Activated T-cell treated with anti-CD3 and anti-CD28 coated beads for 24 hours (primary cell): ENCODE measurements at places on chromosomes 6 and 20.

- no peak for DNase-seq
These were observed 72.3 kb downstream of the JARID2 start for GRCh38 chr6:15317934-15318902.

GRCh38 chr20:49290608-49291191 lies 12.8 kb upstream of the ZNFX1 start:
- DNase-seq = no peak

DNA sequence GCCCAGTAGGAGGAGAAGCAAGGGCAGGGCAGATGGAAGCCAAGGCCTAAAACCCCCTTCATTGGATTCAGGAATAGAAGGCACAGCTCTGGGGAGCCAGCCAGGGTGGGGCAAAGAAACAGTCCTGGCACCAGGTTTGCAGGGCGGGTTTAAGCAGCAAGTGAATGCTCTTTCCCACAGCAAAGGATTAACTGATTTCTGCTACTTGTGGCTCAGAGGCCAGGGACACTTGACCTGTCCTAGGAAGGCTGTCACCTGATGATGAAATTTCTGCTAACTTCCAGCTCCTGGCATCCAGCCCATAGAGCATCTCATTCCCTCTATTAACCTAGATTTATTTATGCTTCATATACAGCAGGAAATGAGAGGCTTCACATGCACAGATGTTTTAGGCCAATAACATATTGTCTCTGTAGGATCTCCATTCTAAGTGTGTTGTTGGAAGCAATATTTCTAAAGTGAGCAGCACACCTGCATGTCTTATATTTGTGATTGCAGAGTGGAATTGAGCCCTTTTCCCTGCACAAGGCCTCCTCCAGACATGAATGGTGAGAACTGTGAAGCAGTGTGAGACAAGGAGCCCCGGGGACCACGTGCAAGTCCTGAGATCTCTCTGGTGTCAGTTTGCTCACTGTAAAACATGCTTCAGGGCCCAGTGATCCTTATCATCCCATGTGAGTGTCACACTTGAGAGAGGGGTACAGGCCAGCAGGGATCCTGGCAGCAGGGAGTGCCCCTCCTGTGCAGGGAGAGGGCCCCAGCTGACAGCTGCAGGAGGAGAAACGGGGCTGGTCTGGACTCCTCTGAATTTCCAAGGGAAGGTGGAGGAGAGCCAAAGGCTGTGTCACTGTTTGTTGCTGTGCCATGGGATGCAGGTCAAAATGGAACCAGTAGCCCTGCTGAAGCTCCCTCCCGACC lies 41.1 kb upstream of the CST5 start:
- DNase-seq = no peak

GRCh38 chr20:1287787-1288569 lies 21.9 kb downstream of the SNPH start:
- no peak for DNase-seq

DNA sequence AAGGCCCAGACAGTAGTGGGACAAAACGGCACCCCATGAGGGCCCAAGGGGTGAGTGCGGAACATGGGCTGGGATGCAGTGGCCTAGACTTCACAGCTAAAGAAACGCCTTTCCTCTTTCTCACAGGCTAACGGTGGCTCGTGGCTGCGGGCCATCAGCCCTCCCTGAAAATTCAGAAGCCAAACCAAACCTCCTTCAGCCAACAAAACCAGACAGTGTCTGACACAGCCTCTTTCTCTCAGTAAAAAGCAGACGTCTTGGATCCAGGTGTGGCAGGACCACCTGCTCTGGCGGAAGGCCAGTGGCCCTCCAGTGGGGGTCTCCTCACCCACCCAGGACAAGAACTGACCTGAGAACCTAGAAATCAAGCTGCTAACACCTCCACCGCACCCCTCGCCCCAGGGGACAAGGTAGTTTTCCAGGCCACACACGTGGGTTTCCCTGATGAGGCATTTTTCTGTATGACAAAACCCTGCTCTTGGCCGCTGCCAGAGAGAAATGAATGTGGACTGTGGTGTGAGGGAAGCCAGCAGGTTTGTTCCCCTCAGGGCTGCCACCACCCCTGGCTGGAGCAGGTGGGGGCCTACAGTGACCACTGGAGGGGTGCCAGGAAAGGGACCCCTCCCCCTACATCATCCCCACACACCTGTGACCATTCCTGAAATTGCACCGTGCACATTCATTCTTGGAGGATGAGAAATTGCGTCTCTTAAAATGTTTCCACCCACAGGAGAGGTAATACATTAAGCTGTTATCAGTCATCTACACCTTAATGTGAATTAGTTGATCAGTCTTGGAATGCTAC lies 76.8 kb upstream of the PIM1 start:
- DNase-seq = no peak

DNA sequence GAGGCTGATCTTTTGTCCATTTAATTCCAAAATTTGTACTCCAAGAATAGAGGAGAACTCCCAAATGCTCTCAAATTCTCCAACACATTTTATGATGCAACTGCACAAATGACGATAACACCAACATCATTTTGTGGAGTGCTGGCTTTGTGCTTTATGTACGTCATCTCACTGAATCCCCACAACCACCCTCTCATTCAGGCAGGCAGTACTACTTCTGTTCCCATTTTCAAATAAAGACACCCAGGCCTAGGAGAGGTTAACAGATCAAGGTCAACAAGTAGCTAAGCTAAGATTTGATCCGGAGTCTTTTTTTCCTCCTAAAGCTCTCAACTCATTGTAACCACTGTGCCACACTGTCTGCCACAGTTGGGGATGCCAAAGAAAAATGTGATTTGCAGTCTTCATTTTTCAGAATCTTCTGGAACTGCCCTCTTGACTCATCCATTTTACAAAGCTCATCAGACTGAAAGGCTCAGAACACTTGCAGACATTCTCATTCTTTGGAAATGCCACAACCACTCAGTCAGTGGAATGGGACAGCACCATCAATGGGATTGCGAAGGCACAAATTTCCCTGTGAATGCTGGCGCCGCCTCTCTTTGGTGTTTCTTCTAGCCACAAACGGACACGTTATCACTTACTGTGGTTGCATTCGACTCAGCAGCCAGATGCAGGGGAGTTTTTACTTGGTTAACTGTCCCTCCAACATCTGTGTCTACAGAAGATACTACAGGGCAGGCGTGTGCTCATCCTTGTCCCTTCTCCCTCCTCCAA lies 184.4 kb downstream of the GJA10 start:
- DNase-seq = peak; percentile 73

DNA sequence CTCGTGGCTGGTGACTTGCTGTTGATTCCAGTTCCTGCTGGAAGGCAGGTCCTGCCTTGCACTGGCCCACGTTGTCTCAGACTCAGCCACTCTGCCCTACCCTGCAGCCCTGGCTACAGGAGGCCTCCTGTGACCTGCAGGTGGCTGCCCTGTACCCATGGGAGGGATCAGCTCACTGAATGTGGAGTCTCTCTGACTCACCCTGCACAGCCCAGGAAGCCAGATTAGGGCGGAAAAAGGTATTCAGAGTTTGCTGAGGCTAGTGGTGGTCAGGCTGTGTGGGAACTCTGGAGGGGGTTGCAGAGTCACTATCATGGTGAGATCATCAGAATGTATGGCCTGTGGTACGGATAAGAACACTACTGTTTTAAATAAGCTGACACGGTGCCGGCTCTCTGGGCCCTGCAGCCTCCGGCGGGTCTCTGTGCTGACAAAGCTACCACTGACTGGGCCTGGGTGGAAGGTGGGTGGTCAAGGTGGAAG lies 24.7 kb upstream of the PYGB start:
- peak; percentile 30 for DNase-seq

GRCh38 chr6:15421945-15422733 lies 176.3 kb downstream of the JARID2 start:
- DNase-seq = no peak

DNA sequence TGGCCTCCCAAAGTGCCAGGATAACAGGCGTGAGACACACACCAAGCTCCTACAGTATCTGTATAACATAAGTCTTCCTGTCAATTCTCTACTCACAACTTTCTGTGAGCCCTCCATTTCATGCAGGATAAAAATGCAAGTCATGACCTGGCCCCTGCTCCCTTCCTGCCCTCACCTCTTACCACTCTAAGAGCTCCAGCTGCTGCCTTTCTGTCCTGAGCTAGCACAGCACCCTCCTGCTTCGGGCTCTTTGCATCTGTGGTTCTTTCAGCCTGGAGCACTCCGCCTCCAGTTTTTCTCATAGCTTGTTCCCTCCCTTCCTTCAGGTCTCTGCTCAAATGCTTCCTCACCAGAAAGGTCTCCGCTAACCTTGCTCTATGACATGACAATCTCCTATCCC lies 23.7 kb upstream of the TRPC4AP start:
- DNase-seq = no peak

GRCh38 chr6:159036673-159037072 lies 8.1 kb downstream of the TAGAP start:
- DNase-seq = no peak

GRCh38 chr20:46206025-46206424 lies 87.9 kb downstream of the CD40 start:
- no peak for DNase-seq

- no peak for DNase-seq
These were observed 6.0 kb downstream of the PLCG1 start for GRCh38 chr20:41143354-41143753.

- no peak for DNase-seq
These were observed 101.6 kb upstream of the TMEM30A start for GRCh38 chr6:75386050-75386770.

GRCh38 chr6:131883016-131883415 lies 68.2 kb downstream of the CCN2 start:
- no peak for DNase-seq

DNA sequence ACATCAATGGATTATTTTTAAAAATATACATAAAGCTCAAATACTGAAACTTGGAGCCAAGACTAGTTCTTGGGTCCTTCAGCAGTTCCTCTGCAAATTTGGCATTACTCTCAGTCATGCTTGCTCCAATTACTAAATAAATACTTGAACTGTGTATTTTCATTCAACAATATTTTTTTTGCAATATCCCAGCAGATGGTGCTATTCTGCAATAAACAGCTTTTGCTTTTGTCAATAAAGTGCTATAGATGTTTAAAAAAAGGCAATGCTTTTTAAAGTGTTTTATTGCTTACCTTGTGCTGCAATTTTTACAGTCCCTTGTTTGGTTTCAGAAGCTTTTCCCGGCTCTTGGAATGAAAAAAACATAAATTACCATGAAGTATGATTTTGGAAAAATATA lies 243.4 kb downstream of the TRDN start:
- no peak for DNase-seq

DNA sequence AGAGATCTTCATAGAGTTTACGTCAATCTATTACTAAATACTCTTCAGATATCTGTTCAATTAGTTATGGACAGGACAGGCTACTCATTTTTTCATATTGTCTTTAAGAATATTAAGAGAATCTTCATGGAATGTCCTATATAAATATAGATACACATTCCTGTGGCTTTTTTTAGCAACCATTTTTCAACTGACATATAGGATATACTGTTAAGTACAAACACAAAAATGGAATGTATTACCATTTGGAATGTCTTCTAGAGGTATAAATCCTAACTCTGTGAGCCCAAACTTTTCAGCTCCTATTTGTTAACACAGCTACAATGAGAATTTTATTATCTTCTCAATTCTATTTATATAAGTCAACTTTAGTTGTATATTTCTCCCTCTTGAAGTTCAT lies 239.6 kb upstream of the DEFB112 start:
- DNase-seq = no peak

DNA sequence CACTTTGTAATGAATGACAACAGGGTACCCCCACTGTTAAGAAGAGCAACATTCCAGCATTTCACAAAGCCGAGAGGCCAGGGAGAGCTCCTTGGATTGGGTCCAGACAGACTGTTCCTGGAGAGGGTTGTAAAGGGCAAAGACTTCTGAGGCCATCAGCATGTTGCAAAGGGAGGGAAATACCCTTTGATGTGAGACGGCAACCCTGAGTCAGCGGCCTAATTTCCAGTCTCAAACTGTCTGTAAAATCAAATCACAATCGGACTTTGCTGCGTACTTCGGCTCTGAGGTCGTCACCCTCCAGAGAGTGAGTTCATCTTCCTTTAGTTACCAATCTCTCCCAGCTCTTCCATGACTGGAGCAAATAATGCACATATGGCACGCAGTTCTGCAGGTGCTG lies 101.0 kb upstream of the DTNBP1 start:
- DNase-seq = no peak

- DNase-seq = no peak
These were observed 4.4 kb downstream of the PARD6B start for GRCh38 chr20:50735813-50736212.
